ENCODE measurements at places on chromosomes 5 and 9. TPM values are rescaled to one million over a fixed set of nuclear protein-coding genes. Genes with fewer than 3 reads are reported as not detected.

DNA sequence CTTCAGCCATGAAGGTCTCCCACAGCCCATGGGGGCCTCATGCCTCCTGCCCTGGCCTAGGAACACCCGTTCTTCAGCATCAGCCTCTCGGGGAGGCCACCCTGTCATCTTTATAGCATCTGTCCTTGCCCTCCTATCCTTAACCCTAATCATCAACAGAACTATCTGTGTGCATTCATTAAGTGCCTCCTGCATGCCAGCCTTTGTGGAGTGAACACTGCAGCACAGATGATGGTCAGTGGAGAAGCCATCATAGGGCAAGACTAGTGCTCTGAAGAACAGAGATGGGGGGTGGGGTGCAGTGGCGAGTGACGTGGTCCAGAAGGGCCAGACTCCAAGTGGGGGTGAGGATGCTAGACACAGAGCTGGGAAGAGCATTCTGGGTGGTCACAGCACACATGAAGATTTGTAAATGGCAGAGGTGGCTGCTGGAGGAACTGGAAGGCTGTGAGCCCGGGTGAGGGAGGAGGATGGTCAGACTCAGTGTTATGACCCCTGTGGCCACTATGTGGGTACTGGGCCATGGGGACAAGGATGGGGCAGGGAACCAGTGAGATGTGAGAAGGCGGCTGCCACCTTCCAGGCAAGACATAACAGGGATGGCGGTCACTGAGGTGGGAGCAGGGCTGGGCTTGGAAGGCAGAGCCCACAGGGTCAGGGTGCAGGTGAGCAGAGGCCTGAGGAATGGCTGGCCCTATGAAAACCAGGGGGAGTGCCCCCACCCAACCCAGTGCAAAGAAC lies 3.6 kb upstream of the CARD19 start:
- DNase-seq: no peak

- DNase-seq: no peak
These were observed 18.7 kb downstream of the C5orf58 start for GRCh38 chr5:170251462-170251861.

- DNase-seq: no peak
These were observed 3.3 kb downstream of the ASTN2 start for GRCh38 chr9:117411547-117411946.

The SLC6A19 gene
- not detected for polyA plus RNA-seq

All from hindlimb muscle (tissue), 1 donor.